ENCODE measurements at places on chromosomes 2 and 18.

DNA sequence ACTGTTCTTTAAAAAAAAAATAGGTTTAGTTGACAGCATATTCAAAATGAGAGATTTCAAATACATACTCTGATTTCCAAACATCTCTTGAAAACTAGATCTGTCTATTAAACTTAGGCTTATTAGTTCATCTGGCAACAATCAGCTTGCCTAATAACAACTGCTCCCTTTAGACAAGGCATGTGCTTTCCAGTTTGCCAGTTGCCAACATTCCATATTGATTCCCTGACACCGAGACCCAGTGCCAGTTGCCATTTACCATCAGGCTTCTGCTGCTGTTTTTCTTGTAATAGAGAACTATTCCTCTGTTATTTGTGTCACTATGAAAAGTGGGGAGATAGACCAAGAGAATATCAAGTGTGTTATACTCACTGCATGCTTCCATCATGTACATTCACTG is 256.0 kb downstream of the C1D start:
- DNase-seq: no peak

- no peak for DNase-seq
Measured at GRCh38 chr18:55240978-55241377, 281.7 kb upstream of the CCDC68 start.

- no peak for DNase-seq
Measured at GRCh38 chr2:165536851-165537499, 67.5 kb downstream of the CSRNP3 start.

DNA sequence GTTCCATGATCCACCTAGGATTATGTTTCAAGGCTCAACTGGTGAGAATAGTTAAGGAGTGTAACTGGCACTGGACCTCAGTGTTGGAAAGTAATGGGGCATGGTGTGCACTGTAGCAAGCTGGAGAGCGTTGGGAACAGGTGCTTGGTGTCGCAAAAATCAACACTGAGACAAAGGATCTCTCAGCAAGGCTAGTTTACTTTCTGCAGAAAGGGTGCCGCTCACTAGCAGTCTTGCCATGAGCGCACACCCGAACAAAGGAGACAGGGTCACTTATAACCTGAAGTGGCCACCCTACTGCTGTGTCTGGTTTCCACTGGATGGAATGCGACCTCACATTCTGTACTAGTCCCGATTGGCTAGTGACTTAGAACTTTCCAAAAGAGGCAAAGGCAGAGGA is 133.2 kb downstream of the TMEM17 start:
- no peak for DNase-seq

DNA sequence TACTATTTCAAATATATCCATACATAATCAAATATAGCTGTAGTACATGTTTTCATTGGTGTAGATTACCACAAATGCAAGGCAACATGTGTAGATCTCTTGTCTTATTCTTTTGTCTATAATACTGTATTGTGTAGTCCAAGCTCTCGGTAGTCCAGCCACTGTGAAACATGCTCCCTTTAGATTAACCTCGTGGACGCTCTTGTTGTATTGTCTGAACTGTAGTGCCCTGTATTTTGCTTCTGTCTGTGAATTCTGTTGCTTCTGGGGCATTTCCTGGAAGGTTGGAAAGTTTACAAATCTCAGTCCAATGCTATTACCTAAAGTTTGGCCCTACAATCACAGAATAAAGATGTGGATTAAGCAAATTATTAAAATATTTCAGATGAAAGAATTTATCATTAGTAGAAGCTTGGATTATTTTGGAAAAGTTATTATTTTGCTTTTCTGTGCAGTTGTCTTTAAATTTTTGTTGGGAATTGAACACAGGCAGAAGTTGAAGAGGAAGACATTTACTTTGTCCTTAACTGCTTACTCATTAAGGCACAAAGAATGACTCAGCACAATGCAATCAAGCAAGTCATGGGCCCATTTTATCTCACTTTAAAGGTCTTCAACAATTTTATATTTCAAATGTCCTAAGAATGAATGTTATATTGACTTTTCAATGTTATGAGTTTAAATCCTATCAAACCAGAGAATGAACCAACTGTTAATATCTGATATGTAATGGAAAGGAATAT is 103.4 kb upstream of the CAVIN2 start:
- no peak for DNase-seq

DNA sequence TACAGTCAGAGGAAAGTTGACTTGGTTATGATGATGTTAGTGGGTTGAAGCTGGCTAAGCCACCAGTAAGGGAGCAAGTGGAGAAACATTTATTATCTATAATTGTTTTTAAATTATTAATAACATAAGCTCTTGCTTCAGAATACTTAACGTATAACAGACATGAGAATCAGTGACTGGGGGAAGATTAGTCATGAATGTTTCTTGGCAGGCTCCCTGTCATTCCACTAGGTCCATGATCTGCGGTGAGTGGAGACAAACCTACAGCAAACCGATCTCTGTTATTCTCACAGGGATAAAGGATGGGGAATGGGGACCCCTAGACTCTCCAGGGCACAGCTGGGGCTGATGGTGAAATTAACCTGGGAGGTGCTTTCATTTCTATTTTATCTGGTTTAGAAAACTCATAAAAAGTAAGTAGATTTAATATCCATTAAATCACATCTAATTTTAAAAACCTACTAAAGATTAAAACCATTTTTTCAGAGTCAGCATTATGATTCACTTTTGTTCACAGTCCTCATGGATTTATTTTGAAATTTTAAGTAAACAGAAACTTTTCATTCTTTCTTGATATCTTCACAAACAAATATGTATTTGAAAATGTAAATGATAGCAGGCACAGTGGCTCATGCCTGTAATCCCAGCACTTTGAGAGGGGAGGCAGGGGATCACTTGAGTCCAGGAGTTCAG is 420.3 kb downstream of the PTPRM start:
- no peak for DNase-seq

GRCh38 chr2:214737188-214737587 is 72.3 kb downstream of the BARD1 start:
- DNase-seq: no peak

GRCh38 chr18:56402872-56403516 is 235.4 kb downstream of the TXNL1 start:
- DNase-seq: no peak

DNA sequence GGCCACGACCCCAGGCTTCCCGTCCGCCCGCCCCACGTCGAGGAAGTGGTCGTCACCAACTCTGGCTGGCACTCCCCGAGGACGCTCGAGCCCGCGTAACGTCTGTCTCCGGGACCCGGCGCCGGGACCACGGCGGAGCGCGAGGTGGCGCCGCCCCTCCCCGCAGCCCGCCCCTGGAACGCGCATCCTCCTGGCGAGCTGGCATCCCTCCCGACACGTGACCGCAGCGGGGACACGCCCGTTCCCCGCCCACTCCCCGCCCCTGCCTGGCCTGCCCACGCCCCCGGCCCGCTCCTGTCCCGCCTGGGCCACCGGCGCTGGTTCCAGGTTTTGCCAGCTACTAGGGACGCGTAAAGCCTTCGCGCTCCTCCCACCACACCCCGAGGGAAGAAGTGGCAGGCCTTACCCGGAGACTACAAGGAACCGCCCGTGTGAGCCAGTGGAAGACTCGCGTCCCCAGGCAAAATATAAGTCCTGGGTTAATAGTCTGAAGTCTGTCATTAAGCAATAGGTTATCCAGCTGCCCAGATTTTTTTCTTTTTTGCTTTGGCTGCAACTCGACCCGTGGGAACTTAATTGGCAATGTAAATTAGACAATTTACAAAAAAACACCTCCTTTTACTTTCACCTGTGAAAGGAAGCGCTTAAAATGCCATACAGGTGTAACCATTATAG is at the start of gene OSBPL1A:
TSS of gene OSBPL1A (minus strand) at position 131 of the 675 bp plus-strand sequence. CDS start 20,291 bp downstream, outside the sequence.
- DNase-seq: peak; percentile 95

GRCh38 chr2:240556553-240557100 is 1.2 kb downstream of the ANKMY1 start:
- DNase-seq: peak; percentile 90

DNA sequence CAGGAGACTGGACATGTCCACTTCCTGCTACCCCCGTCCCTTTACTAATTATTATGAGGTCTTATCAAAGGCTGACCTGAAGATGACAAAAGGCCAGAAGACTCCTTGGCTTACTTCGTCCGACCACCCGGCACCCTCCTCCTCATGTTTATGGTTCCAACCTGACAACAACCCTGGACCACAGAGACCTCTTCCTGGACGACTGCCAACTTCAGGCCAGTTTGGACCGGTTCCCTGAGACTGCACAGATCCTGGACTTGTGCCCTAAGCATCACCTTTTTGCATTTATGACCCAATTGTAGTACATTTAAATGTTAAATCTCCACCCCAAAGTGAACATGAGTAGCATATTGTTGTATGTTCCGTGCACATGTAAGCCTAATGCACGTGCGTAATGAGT is 5.8 kb downstream of the DRC1 start:
- DNase-seq: no peak

DNA sequence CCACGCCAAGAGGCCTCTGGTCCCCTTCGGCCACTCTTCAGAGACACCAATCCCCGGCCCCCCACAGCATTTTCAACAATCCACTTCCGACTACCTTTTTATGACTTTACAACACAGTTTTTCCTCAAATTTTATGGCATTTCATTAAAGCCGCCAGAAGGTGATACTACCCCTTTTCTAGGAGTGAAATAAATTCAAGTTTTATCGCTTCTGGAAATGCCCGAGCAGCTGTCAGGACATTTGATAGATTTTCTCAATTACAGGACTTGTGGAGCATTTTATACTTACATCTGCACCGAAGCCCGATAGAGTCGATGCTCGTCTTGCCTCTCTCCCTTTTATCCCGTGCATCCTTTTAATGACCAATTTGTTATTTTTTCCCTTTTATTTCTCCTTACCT is 108.1 kb upstream of the CREB1 start:
- no peak for DNase-seq

DNA sequence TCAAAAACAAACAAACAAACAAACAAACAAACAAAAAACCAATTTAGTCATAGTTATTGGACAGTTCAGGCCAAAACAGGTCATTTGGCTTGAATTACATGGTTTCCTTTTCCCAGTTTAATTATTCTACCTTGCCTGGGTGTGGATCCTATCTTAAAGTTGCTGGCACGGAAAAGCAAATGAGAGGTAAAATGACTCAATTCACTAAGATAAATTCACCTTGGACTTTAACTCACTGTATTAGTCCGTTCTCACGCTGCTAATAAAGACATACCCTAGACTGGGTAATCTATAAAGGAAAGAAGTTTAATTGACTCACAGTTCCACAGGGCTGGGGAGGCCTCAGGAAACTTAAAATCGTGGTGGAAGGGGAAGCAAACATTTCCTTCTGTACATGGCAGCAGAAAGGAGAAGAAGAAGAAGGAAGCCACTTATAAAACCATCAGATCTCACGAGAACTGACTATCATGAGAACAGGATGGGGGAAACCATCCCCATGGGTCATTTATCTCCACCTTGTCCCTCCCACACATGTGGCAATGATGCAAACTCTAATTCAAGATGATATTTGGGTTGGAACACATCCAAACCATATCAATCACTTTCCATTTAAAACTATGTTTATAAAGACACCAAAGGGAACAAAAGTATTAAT is 22.5 kb upstream of the TRAPPC8 start:
- DNase-seq: no peak

DNA sequence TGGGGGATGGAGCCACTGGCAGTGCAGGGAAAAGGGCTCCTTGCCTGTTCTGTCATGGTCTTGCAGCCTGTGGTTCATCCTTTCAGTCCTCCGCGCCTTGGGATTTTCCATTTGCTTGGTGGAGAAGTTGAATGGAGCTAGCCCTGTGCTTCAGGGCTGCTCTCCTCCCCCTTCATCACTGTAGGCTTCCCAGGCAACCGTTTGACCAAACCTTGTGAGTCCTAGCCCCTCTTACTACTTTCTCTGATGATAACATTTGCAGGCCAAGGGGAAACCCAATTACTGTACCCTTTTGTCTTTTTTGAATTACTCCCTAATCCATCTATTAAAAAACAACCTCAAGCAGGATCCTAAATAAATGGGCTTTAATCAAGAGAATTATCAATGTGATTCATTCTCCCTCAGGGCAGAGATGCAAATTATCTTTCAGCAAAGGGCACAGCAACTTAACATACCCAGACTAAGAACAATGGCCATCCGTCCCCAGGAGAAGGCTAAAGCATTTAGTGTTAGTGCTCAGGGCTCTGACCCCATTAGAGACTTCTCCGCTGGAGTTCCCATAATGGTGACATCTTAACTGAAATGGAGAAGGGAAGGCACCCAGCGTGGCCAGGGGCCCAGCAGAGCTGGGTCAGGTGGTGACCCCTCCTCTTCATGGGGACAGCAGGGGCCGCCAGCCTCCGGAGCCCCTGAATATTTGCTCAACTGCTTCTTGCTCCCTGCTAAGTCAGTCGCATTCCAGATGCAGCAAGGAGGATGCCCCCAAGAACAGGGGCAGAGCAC is 40.7 kb downstream of the RHOB start:
- DNase-seq: no peak

DNA sequence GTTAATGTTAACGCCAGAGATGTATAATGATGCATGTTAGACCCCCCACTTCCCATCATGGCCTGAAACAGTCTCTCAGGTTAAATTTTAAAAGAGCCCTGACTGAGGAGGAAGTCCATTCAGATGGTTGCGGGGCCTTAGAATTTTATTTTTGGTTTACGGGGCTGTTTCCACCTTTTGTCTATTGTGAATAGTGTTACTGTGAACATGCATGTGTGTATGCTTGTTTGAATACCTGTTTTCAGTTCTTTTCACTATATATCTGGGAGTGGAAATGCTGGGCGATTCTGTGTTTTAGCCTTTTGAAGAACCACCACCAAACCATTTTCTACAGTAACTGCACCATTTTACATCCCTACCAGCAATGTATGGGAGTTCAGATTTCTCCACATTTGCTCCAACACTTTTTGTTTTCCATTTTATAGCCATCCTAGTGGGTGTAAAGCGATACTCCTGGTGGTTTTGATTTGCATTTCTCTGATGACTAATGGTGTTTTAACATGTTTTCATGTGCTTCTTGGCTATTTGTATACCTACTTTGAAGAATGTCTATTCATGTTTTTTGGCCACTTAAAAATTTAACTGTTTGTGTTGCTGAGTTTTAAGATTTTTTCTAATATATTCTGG is 133.0 kb downstream of the MYO3B start:
- no peak for DNase-seq

GRCh38 chr2:127066942-127067341 is 40.0 kb downstream of the BIN1 start:
- no peak for DNase-seq

DNA sequence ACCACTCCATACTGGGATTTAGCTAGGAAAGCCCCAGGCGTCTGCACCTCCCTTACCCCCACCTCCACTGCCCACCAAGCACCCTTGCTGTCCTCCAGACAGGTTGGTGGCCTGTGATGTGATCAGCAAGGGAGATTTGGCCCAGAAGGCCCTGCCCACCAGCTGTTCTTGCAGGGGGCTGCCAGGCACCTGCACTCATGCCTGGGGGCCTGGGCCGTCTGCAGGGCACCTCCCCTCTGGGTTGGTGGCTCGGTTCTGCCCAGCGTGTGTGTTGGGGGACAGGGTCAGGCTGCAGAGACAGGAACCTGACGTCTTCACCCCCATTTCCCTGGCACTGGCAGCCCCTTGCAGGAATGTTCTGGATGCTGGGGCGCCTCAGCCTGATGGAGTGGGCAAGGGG is 5.8 kb downstream of the DNMT3A start:
- DNase-seq: no peak

GRCh38 chr2:190860985-190861680 is 19.5 kb upstream of the GLS start:
- no peak for DNase-seq

GRCh38 chr2:30269771-30270145 is 38.4 kb downstream of the LBH start:
- DNase-seq: no peak

Data from posterior cingulate gyrus (tissue), 11 donors.